Activated CD8-positive, alpha-beta memory T cell treated with anti-CD3 and anti-CD28 coated beads for 4 hours (primary cell): ENCODE measurements at places on chromosomes 6 and 20.

DNA sequence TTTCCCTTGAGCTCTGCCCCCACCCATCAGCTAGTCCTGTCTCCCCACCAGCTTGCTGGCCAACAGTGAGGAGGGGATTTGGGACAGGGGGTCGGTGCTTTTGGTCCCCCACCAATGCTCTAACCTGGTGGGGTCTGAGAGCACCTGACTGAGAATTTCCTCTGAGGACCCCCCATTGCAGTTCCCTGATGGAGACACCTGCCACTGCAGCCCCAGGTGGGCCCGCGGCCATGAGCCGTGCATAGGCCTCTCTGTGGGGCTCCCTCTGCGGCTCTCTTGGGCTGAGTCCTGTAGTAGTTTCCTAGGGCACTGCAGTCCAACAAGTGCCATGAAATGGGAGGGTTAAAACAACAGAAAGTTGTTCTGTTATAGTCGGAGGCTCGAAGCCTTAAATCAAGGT lies 172.2 kb upstream of the SNX9 start:
- no peak for DNase-seq

- no peak for DNase-seq
These were observed 106.4 kb downstream of the SCP2D1 start for GRCh38 chr20:18919996-18920395.

DNA sequence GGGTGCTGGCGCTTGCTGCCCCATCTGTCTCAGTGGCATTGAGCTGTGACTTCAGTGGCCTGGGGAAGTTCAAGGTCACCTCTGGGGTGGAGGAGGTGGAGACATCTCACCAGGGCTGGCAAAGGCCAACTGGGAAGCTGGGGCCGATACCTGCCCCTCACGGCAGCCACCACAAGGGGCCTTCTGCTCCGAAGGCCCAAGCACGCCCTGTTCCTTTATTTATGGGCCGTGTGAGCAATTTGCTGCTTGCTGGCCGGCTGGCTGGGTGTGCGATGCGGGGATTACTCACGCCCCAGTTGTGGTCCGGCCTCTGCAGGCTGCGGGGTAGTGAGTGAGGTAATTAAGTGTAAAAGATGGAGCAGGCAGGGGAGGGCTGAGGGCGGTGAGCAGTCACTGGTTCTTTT lies 13.2 kb upstream of the SCRT2 start:
- DNase-seq, result no peak

DNA sequence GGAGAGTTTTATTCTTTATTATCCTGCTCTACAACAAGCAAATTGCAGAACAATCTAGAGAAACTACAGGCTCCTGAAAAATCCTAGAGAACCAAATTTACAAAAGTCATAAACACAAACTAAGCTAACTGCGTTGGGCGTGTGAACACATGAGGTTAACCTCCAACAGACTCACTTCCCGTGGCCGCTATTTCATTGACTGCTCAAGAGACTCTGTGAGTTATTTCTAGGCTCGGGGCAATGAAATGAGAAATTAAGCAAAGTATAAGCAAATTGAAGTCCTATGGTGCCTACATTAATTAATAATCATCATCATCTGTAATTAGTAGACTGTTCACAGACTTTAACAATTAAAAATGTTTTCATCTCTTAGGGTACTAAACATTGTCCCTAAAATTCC lies 100.0 kb downstream of the MBOAT1 start:
- DNase-seq, result no peak

GRCh38 chr6:63571361-63572043 lies 778 bp upstream of the LOC128125822 start:
- DNase-seq, result peak; percentile 26

DNA sequence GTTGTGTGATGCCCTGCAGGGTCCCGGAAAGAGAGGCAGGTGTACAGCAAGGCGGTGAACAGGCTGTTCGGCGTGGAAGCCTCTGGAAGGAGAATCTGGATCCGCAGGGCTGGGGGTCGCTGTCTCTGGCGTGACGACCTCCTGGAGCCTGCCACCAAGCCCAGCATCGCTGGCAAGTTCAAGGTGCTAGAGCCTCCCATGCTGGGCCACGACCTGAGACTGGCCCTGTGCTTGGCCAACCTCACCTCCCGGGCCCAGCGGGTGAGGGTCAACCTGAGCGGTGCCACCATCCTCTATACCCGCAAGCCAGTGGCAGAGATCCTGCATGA lies 36.5 kb downstream of the TGM6 start:
- no peak for DNase-seq

- DNase-seq, result no peak
These were observed 455.0 kb upstream of the GJE1 start for GRCh38 chr6:141677598-141678211.

DNA sequence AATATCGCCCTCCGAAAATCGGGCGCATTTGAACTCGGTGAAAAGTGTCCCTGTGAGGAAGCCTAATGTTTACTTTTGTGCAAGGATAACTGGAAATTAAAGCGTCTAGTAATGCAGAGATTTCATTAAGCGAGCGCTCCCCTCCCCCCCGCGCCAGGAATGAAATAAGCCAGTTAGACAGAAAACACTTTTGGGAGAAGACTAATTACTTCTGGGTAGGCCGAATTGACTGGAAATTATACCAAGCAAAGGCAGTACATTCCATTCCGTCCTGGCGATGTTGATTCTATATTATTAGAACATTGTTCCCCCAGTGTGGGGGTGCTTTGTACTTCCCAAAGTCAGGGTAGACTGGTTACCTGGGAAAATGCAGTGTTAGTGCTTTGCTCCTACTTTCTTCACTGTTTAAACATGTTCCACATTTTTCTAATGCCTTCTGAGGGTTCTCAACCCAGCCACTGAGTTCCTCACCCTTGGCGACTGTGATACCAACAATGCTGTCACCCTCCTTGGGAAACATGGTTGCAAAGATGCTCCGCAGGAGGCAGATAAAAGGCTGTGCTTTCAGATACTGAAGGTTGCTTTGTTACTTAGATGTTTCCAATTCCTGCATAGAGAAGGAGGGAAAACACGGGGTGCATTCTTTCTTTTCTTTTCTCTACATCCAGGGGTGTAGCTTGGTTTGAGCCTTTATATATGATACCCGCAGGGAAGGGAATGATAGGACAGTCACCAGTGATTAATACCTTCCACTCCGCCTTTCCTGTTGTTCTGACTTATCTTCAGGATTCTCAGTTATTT lies 2.6 kb downstream of the GJA1 start:
- no peak for DNase-seq

DNA sequence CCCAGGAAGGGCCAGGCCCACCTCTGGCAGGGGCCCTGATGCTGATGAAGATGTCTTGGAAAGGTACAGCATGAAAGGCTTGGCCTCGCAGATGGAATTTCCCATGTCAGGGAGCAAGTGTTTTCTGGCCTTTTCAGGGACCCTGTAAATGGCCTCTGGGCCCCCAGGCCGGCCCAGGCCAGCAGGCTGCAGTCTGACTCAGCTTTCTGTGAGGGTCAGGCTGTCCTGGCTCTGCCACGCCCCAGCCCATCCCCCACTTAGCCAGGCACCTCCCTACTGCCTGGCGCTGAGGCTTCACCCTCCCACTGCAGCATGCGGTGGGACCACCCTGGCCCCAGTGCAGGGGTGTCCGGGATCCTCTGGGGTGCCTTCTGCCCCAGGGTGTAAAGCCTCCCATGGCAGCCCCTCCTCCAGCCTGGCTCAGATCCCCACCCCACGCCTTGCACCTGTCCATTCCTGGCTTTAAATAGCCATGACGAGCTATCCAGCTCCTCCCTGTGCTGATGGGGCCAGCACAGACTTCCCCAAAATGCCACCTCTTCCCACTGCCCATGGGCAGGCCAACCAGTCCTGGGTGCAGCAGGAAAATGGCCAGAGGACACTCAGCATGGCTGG lies 35.6 kb upstream of the GATA5 start:
- DNase-seq, result no peak

- no peak for DNase-seq
These were observed 87.5 kb downstream of the TRERF1 start for GRCh38 chr6:42363926-42364849.

GRCh38 chr6:11748591-11749210 lies 29.9 kb downstream of the ADTRP start:
- DNase-seq, result no peak

DNA sequence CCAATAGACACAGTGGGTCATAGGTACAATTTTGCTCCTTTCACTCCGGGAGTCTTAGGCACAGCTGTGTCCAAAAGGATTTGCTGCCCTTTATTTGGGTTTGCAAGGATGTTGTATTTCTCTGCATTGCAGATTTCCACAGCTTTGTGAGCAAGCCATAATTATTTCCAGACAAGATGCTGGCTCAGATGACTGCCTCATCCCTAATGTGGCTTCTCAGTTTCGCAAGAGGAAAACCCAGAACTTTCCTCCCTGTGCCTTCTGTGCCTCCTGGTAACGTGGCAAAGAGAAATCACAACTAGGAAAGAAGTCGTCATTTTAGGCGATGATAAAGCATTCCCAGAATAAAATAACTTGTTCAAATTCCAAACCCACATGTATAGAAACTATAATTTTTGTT lies 33.7 kb downstream of the FAM50B start:
- DNase-seq, result no peak

DNA sequence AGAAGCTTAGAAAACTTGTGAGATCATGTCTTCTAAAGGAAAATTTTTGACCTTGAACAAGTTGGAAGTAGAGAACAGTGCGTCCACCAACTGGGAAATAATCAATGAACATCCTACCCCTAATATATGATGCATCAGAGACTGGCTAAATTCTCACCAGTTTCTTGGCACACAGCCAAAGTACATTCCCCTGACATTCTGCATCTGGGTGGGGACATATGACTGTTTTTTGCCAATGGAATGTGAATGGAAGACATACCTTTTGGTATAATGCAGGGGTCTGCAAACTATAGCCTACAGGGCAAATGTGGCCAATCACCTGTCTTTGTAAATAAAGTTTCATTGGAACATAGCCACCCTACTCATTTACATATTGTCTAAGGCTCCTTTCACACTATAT lies 84.7 kb downstream of the HAO1 start:
- no peak for DNase-seq

DNA sequence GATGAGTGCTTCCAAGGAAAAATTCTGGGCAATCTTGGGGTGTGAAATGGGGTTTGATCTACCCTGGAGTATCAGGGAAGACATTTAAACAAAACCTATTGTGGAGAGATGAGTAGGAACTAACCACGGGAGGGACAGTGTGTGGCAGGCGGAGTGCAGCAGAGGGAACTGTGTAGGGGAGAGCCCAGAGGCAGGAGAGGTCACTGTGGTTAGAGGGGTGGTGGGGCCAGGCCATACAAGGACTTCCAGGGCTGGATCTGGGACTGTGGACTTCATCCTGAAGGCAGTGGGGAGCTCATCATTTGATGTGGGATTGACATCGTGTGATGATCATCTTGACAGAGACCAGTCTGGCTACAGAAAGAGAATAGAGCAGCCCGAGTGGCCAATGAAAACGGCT lies 89.0 kb downstream of the TOX2 start:
- no peak for DNase-seq
